ENCODE measurements at places on chromosomes 6 and 20.

DNA sequence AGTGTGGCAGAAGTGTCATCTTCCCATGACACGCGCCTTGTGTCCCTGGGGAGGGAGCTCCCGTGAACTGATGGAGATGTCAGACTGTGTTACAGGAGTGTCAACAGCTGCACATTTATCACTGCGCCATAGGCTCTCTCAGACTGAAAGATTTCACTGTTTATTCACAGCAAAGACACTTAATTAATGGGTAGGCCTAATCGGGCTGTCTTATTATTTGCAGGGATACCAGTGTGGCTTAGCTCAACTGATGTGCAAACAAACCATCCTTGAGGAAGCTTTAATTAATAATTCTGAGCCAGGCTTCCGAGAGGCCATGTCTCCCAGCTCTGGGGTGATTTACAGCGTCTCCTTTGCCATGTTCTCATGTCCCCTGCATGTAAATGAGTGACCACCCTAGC lies 771.0 kb downstream of the QKI start:
- no peak for DNase-seq

DNA sequence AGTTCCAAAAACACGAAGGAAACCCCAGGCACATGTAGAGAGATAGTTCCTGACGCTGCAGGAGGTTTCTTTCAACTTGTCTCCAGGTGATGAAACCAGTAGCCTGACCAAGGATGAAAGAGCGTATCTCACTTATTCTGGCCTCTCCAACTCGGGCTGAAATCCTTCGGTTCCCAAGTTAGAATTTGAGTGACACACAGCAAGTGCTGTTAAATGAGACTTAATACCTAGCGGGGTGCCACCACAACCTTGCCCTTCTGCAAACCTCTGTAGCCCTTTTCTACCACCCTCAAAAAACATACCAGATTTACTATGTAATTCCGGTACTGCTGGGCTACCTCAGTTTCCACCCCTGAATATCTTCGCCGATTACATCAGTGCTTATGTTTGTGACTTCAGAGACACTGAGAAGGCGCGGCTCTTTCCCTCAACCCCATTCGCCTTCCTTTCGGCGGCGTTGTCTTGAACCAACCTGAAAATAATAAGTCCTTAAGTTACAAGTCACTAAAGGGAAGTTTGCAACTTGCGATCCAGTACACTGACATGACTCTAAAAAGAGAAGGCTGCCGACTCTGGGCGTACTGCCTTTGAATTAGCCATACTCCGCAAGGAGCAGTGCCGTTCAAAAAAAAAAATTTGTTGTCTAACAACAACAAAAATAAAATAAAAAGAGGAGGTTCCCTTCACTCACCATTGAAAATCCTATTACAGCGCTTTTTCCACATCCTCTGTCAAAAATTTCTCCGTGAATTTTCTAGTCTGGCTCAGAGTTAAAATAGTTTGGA lies 194.9 kb upstream of the ZNF184 start:
- no peak for DNase-seq

- DNase-seq = no peak
These were observed 71.6 kb upstream of the GLP1R start for GRCh38 chr6:38976801-38977500.

DNA sequence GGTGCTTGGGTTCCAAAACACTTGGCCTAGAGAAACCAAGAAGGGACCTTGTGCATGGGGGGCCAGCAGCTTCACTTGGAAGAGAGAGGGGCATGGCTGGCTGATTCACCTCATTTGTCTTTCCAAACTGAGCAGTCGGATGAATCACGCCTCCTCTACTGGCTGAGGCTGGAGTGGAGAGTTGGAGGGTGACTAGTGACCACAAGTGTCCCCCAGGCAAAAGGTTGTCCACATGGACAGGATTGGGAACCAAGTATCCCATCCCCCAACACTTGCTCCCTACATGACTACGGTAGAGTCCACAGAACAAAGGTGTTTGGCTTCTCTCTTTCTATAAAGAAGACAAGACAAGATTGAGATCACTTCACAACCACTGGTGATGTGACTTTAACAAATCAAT lies 875.6 kb downstream of the QKI start:
- no peak for DNase-seq

DNA sequence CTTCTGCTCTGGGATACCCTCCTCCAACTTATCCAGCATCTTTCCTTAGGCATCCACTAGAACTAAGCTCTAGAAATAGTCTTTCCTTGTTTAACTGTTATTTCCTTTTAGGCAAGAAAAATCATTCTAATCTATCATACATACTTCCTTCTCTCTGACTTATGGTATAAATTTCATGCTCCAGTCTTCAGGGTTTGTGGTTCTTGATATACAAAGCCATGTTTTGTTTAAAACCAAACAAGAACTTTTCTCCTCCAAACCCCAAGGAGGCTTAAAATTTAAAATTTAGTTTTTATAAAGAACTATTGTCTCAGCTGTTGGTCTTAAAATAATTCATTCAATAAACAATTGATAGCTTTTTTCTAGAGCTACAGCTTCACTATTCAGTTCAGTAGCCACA lies 77.2 kb downstream of the CD164 start:
- no peak for DNase-seq

- no peak for DNase-seq
These were observed 98.6 kb downstream of the HIVEP1 start for GRCh38 chr6:12110523-12111362.

DNA sequence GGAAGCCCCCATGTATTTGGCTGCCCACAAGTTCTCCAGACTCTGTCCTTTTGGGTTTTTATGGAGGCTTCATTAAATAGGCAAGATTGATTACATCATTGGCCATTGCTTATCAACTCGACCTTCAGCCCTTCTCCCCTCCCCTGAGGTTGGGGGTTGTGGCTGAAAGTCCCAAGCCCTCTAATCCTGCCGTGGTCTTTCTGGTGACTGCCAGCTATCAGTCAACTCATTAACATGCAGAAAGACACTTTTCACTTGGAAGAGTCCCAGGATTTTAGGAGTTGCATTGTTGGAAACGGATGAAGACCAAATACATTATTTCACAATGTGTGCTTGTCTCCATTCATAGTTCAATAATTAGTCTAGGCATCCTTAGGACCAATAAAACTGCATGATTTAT lies 9.5 kb downstream of the CDC5L start:
- DNase-seq = no peak

DNA sequence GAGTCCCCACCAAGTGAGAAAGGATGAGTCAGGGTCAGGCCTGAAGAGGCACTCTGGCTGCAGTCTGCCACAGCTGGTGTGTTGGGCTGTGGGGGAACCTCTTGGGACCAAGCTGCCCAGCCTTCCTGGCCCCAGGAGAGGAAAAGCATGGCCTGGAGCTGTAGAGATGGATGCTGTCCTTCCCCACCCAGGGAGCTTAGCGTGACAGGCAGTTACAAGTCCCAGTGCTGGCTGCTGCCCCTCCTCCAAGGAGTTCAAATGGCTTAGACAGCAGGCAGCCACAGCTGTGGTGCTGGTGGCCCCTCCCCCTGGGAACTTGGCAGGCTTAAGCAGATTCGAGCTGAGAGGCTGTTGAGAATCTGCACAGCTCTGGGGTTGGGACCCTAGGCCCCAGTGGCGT lies 253.2 kb downstream of the PLCB1 start:
- DNase-seq = no peak

DNA sequence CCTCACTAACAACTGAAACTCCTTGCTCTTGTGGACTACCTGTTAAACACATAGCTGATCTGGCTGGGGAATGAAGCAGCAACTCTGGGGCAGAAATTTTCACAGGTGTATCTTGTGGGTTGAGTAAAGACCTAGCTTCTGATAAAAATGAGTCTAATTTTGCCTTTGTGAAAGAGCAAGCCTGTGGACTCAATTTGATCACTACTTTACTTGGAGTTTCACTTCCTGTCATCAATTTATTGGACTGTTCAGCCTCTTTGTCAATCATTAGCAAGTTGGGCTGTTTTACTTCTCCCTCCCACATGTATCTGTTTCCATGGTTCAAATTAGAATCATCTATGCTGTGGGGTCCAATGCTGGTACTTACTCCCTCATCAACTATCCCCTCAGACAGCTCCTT lies 29.6 kb upstream of the CRIP3 start:
- DNase-seq = no peak

DNA sequence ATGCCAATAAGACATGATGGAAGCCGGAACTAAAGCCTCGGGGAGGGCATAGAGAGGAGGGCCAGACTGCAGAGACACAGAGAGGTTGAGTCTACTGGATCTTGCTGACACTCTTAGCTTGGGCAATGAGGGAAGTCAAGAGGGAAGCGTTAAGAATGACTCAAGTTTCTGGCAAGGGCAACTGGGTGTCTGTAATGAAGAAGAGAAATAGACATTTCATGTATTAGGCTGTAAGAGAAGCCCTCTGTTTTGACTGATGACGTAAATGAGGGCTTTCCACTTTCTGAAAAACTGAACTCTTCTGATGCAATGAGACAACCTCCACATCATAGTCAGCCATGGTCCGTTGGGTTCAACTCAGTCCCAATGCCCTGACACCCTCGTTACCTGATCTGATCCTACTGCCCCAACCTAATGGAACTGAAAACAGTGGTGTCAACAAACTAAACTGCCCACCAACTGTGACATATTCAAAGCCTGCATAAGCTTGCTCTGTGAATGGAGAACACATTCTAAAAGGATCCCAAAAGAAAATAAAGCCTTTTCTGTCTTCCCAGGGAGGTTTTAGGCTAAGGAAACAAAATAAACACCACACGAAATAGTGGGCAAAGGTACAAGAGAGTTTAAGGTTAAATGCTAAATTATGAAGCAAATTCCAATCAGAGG lies 45.8 kb upstream of the PNRC1 start:
- peak; percentile 88 for DNase-seq

GRCh38 chr20:56483970-56484369 lies 15.5 kb downstream of the RTF2 start:
- no peak for DNase-seq

DNA sequence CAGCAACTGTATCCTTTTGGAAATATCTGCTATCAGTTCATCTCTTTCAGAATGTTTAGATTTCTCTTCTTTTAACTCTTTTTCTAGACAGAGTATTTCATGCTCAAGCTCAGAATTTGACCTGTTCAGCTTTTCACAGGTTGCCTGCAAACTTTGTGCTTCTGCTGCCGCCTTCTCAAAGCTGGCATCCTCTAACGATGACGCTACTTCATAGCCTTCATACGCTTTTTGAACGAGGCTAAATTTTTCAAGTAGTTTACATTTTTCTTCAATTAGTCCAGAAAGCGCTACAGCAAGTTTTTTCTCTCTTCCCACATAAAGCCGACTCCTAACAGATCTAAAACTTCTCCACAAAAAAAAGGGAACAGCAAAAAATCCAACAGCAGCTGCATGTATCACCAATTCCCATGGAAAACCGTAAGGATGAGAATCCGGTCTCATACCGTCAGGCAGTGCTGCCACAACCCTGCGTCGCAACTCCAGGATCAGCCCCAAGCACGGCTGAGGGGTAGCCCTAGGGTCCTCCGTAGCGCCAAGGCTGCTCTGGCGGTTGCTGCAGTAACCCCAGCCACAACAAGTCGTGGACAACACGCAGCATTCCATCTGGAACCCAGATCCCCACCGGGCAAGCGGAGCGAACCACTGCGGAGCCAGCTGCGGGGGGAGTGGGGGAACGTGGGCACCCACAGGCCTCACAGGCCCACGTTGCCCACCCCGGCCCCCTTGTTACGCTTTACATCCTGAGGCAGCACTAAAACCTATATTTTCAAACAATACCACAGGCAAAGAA lies 30.6 kb downstream of the DACT2 start:
- no peak for DNase-seq

DNA sequence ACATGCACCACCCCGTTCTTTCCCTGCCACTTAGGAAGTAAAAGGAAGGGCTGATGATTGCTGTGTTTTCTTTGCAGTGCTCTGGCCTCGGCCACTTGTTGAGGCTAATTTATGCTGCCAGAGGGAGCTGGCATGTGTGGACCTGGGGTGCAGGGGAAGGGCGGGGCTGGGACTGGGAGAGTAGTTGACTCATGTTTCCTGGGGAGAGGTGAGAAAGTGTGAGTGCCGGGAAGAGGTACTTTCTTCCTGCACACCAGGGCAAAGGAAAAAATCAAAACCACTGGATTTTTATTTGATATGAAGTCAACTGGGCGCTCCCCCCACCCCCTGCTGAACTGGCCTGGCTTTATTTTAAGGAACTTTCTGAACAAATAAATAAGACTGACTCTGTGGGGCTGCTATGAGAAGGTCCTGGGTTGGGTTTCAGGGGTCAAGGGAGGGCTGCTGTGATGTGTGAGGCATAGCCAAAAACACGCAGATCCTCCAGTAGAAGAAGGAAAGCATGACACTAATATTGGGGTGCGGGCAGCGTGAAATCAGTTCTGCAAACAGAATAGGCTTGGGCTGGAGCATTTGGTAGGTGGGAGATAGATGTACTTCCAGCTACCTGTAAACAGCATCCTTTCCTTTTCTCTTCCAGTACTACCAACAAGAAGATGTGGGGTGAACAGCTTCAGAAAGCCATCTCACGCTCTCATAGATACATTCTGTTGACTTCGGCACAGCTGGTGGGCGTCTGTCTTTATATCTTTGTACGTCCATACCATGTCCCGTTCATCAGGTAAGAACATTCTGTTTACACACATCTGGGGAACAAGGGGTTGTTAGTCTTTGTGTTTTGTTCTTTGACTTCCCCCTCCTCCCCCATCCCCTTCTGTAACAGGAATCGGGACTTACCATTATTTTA lies 87.5 kb downstream of the SYNJ2 start:
- DNase-seq = no peak

- DNase-seq = no peak
These were observed 3.8 kb upstream of the AFG1L start for GRCh38 chr6:108291091-108291490.

- DNase-seq = no peak
These were observed 65.8 kb downstream of the MAP3K4 start for GRCh38 chr6:161057103-161058091.

DNA sequence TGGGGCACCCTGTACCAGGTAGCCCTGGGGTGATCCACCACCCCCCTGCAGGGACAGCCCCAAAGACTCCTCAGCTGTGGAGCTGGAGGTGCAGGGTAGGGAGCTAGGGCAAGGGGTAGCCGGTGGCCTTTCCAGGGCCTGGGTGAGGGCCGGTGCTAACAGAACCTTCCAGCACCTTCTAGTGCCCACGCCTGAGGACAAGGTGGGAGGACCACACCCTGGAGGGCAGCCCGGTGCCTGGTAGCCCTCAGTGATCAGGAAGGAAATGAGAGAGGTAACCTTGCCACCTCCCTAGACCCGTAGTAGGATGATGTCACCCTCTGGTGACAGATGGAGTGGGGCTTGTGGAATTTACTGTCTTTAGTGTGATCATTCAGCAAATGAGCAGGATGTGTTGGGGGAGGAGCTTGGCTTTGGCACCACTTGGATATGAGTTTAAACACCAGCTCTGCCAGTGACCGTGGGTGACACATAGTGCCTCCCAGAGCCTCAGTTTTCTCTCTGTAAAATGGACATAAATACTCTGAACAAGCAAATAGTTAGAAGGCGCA lies 187.7 kb downstream of the NFATC2 start:
- no peak for DNase-seq

DNA sequence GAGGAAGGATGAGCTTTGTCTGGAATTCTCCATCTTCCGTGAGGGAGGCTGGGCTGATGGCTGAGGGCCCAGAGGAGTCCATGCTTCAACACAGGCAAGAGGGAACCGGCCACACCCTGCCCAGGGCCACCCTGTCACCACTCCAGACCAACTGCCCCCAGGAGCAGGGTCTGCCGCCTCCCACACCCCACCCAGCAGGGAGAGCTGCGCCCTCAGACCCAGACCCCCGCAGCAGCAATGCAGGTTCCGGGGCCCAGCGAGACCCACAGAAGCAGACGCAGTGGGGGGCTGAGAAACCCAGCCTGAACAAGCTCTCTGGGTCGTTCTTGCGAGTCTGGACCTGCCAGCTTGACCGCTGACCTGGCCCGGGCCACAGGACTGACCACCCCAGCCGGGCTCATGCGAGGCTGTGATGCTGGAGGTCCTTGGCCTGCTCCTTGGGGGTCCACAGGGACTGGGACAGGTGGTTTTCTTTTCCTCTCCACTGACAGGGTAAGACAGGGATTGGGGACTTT lies 25.0 kb downstream of the FRMD1 start:
- no peak for DNase-seq

Data from skeletal muscle cell (primary cell).